ENCODE measurements at places on chromosomes 3 and 15.

DNA sequence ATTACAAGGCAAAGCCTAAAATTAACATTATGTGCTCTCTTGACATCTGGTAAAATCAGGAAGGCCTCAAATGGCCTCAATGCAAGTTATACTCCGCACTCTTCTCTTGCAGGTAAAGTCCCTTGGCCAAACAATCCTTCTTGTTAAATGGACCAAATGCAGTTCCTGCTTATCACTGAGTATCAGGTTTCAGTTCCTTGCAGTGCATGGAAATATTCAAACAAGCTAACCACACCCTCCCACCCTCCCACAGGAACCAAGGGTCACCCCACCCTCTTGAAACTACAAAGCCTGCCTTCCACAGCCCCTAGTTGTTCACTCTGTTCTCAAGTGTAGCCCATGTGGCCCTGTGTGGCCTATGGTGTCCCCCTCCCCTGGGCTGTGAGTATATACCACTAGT, 171.9 kb upstream of the CADPS start:
- no peak for DNase-seq

GRCh38 chr3:139111392-139112229, 66.9 kb upstream of the PRR23C start:
- no peak for DNase-seq

DNA sequence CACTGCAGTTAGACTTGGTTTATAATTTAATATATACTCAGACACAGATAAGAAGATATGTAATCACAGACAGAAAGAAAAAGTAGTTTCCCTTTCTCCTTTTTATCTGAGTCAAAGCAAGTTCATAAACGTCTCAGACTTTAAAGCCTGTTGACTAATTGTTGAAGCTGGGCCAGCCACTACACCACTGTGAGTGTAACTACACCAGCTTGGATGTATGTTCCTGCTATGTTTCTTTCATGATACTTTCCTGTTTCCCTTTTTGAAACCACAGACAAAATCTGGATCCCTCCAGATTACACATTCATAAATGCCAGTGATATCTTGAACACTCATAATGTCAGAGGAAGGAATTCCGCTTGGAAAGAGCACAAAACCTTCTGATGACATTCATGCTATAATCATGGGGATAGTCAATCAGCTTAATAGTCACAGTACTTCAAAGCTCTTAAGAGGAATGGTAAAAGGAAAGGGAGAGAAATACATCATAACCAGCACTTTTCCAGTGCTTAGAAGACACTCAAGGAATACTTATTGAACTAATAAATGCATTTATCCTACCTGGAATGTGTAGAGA, 32.0 kb downstream of the KCNMB2 start:
- DNase-seq: no peak

GRCh38 chr3:154764856-154765640, 315.1 kb upstream of the MME start:
- no peak for DNase-seq

- DNase-seq: no peak
These were observed 4.8 kb downstream of the IDH2 start for GRCh38 chr15:90097475-90097874.

DNA sequence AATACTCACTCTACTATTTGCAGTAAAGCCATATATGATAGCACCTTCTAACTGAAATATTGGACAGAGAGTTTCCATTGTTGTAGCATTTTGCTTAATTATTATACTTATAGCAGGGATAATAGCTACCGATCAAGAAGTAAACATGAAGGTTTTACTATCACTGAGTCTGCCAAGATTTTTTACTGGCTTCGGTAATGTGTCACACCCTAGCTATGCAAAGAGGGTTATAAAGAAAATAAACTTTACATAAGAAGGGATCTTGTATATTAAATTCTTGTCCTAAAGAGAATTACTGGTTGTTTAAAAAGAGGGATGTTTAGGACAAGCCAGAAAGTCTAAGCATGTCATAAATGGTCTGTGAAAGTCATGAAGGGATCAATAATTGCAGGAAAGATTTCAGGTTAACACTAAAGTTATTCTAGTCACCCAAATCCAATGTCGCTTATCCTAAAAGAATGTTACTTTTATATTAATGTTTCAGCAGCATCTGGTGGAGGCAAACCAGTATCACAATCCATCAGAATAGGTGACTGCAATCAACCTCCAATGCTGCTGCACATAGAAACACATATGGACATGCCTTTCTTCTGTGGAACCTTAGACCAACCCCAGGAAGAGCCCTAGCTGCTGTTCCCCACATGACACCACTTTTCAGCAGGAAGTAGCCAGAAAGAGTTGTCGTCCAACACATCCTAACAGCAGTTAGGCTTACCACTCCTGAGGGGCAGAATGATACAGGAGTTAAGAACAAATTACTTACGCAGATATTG, 62.7 kb upstream of the GK5 start:
- DNase-seq: no peak

GRCh38 chr3:175240921-175241320, 381.8 kb downstream of the NAALADL2 start:
- DNase-seq: no peak

- DNase-seq: no peak
These were observed 975 bp upstream of the FOXP1 start for GRCh38 chr3:71584394-71585011.

GRCh38 chr3:42072831-42073301, 18.3 kb upstream of the TRAK1 start:
- DNase-seq: no peak

DNA sequence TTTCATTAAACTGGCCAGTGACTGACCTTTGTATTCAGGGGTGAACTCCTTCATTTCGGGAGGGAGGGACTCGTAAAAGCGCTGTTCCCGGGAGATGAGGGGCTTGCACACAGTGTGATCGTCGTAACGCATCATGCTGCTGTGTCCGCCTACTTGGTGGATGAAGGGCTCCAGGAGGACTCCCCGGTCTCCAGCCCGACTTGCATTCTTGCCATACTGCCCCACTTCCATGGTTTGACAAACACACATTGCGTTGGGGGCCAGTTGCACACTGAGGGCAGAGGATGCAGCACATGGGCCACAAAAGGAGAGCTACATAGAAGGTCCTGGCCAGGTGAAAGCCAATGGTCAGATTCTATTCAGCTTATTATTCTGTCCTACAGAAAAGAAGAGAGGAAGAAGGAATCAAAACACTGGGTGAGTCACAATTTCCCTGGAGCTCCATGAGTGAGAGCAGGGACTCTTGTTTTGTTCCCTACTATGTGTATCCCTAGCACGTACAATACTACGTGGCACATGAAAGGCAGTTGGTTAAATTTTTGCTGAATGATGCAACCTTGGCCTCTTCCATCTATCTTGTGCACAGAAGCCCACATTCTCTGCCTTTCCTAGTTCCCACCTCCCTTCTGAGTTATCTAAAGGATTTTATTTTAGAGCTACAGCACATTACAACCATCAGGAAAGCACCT, 24.2 kb upstream of the GMPPB start:
- no peak for DNase-seq

DNA sequence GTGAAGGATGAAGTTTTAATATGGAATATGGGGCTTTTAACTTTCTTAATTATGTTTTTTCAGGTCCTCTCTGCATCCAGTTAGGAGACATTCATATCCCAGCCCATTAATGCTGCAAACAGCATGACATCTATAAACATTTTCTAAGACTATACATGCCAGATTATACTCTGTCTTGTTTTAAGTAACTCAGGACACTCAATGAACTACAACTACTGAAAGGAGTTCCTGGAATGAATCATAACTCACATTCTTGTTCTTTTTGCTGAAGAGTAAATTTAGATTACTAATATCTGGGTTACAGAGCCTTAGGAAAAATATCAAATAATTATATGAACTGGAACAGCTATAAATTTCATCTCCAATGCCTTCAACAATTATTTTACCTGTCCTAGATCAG, 167.4 kb downstream of the STAG1 start:
- DNase-seq: no peak

- no peak for DNase-seq
These were observed 18.0 kb downstream of the FAM98B start for GRCh38 chr15:38471974-38472373.

GRCh38 chr15:48029642-48030041, 91.1 kb upstream of the SLC24A5 start:
- DNase-seq: no peak

DNA sequence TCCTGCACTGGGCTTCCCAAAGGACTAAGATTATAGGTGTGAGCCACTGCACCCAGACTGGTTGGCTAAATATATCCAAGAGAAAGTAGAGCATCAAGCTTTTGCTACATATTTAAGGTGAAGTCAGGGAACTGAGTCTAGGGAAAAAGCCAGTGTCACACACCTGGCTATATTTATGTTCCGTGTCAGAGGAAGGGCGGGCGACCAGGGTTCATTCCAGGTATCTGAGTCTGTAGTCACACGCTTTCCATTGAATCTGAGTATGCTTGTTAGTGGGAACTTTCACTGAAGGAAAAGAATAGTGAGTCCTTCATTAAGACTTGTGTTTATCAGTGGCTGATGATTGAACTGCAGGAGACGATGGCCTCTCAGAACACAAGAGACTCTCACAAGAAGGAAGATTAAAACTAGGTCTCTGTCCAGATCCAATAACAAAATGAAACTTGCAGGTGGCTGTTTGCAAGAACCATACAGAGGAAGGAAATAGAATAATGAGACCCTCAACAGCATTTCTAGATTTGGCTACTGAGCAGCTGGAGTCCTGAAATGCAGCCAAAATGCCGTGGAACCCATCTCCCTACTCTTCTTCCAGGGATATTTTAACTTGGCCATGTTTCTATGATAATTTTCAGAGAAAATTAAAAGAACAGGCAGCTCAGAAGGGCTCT, 276.3 kb downstream of the THSD4 start:
- no peak for DNase-seq

DNA sequence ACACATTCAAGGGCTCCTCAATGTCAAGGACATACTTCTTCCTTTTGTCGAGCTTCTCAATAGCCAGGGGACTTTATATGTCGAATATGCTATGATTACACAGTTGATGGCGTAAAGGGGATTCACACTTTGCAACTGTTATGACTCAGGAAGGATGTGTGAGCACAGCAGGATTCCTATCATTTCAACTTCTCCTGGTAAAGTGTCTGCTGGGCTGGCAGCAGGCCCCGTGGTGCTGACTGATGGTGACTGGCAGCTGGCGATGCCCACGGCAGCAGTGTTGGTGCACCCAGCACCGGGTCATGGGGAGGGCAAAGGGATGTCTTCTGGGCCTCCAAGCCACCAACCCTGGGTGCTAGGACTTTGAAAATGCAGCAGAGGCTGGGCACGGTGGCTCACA, 44.8 kb upstream of the GNB5 start:
- DNase-seq: no peak

DNA sequence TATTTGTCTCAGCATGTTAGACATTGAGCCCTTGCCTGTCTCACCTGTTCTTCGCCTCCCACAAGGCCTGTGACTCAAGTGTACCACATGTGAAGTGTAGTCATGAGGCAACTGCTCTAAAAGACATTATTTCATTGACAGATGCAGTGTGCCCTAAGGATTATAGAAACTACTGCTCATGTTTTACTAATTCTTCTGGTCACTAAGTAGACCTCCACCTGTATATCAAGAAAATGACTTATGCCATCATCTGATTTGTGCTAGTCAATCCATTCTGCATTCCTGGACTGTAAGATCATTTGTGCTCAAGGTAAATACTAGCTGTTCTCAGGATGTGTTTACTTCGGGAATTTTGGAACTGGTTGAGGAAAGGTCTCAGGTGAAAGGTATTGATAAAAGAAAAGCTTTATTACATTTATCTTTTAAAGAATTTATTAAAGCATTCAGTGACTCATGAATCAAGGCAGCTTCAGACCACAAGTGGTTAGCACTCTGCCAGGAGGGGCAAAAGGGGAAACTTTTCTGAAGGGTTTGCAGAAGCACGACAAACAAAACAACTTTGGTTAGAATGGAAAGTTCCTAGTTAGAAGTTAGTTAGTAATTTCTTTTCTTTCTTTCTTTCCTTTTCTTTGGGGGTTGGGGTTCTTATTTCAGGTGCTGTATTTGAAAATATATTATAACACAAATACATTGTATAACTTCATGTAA, 465.3 kb upstream of the CBLB start:
- no peak for DNase-seq

DNA sequence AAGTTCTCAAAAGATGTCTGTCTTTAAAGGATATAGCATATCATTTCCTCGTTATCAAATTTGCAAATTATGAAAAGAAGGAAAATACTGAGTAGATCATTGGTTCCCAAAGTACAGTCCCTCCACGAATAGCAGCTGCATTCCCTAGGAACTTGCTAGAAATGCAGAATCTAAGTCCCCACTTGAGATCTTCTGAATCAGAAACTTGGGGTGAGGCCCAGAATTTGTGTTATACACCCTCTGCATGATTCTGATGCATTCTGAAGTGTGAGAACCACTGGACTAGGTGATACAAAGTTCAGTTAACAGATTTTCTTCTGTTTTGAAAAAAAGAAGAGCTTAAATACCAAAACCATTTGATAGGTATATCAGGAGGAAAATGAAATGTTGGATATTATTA, 77.1 kb downstream of the SLC25A26 start:
- no peak for DNase-seq

GRCh38 chr3:120552184-120553172, 43.7 kb upstream of the NDUFB4 start:
- no peak for DNase-seq

DNA sequence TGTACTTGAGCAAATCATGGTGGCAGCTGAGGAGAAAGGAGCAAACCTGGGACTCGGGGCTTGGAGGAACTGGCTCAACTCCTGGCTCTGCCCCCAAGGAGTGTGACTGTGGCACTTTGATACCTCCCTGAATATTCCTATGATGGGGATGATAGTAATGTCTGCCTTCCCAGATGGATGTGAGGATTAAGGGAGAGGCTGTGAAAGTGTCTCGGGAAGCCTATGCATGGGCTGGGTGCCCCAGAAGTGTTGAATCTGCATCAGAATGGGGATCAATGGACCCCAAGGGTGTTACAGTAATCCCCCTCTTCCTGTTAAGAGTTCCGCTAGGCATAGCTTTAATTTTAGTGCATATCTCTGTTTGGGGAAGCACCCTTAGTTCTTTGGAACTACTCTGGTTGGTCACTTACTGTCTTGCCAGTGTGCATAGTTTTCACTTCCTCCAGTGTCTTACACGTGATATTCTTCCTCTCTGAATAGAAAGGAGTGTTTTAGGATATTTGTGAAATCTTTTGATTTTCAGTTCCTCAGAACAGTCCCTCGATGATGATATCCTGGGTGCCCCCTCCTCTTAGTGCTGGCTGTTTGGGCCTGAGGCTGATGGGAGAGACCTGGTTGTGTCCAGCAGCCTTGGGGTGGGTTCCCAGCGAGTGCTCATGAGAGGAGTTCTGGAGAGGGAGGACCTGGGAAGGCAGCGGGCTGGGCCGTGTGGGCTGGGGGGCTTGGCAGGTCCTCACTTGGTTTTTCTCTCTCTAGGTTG, 97.5 kb downstream of the CHDH start:
- DNase-seq: no peak
